GM19239 (cell line): ENCODE measurements at places on chromosomes 11 and 22.

DNA sequence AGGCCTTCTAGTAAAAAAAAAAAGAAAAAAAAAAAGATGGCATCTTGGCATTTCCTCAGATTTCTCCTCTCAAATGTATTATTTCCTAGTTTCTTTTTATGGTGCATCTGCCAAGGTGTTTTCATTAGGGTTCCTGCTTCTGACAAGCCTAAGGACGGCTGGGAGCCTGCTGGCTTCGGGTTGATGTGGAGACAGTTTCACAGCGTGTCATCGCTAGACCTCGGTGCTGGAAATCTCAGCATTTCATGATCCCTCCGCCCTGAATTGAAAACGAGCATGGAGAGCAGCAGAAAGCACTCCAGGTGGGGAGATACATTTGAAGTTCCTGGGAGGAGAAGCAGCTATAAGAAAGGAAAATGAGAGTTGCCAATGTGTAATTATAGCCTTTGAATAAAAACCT, 283.9 kb upstream of the CNTN5 start:
- no peak for DNase-seq

- no peak for DNase-seq
Measured at GRCh38 chr11:22431106-22431505, 92.9 kb downstream of the SLC17A6 start.

GRCh38 chr22:31367426-31367825, 21.3 kb upstream of the PATZ1 start:
- DNase-seq: no peak

DNA sequence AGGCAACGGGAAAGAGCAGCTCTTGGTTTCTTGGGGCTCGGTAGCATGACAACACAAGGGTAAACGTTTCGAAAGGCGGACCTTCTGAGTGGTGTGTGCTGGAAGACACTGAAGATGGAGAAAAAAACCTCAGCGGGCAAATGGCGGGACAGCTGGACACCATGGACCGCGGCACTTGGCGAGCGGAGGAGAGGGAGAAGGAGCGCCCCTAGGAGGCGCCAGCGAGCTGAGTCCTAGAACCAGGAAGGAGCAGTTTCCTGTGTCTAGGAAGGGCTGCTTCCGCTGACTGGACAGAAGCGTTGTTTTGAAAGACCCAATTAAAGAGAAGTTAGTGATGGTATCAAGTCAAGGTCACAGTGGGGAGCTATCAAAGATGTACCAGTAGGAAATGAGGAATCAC, 44.0 kb upstream of the OPCML start:
- DNase-seq: no peak

DNA sequence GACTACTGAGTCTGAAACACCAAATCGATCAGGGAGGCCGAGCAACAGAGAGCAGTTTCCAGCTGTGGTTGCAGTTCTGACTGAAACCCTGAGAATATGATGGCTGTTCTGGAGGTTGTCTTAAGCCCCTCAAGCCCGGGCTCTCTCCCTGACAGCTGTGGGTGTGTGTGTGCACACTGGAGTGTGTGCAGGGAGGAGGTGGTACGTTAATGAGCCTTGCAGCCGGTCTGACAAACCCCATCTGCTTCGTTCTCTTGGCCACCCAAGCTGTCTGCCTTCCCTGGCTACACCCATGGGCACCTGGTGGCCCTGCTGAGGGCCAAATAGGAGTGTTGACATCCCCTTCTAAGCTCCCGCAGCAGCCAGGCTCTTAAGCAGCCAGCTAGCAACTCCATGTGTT, 189.8 kb downstream of the KIRREL3 start:
- DNase-seq: no peak

DNA sequence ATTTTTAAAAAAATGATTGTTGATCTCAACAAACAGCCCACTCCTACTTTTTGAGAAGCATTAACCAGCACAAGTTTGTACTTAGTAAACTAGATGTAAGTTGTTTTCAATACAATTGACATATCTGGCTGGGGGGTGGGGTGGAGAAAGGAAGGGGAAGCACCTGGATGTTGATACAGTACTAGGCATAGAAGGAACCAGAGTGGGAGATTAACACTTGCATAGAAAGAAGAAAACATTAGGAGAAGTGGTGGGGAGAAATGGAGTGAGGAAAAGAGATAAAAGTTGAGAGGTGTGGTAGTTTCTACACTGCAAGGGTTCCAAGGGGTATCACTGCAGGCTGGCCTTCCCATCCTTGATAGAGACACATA, 10.6 kb upstream of the GAB2 start:
- no peak for DNase-seq

DNA sequence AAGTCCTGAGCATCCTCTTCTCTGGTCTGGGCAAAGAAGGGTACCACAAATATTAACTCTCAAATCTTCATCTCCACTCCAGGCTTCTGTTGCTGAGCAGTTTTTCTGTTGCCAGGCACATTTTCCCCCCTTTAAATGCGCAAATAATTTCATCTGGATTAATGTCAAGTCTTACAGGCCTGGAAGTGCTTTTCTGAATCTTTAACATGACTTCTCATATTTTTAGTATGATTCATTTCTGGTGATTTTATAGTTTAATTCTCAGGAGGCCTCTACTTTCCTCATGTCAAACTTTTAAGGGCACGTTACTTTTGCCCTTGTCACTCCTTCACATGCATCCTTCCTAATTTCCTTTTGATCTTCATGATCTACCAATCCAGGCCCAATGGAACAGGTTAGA, 510.2 kb downstream of the METTL15 start:
- no peak for DNase-seq

DNA sequence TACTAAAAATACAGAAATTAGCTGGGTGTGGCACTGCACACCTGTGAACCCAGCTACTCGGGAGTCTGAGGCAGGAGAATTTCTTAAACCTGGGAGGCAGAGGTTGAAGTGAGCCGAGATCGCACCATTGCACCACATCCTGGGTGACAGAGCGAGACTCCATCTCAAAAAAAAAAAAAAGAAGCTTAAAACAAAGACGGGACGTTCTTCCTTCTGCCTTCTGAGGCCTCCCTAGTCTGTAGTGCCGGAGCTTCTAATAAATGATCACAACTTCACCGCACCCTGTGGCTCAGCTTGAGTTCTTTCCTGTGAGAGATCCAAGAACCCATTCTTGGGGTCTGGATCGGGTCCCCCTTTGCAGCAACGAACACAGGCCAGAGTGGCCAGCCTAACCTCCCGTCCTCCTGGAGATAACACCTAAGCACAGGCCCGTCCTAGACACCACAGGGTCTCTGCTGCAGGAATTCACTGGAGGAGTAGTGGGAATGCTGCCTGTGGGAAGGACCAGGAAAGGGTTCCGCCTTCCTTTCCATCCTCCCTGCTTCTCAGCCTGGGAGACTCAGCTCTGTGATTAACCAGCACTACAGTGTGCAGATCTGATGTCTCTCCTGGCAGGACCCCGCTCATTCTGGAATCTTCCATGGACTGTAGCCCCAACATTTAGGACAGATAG, 2.2 kb upstream of the APOBEC3H start:
- no peak for DNase-seq

DNA sequence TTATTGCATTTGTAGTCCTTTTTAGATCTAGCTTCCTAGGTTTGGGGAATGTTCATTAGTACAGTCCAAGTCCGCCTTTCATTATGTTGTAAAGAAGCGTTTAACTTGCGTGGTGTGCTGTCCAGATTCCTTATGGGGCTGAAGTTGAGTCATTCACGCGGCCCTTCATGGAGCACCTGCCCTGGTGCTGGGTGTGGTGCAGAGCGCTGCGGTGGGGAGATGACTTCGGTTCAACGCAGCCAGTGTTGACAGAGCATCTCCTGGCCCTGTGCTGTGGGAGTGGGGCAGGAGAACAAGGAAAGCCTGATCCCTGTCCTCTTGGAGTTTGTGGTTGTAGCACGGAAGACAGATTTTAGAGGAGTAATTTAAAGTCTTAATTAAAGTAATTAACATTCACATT, 152.0 kb downstream of the TBC1D22A start:
- no peak for DNase-seq

- DNase-seq: no peak
Measured at GRCh38 chr11:73852049-73852448, 24.6 kb downstream of the COA4 start.

DNA sequence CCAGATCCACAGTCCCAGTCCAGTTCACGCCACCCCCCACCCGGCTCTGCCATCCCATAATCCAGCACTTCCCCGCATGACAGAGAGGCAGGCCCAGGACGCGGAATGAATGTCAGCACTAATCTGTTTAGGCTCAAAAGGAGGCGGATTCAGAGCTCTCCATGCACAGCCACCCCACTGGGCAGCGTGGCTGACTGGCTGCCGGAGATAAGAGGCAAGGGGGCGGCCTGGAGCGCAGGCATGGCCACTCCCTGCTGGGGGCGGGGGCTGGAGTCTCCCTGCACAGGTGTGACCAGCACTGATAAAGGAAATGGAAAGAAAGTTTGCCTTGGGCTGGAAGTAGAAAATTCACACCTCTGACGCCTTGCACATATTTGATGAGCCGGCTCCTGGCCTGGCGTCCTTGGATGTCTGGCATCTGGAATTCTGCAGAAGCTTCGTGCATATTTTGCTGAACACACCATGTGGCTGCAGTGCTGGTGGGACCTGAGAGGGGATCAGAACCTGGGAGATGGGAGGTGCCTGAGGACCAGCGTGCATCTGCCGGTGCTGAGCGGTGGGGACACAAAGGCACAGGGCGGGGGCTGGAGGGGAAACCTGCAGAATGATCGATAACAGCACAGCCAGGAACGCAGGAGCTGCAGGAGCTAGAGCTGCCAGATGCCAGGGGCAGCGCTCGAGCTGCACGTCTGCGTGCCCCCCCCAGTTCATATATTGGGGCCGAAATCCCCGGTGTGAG, 344.4 kb downstream of the CTTN start:
- no peak for DNase-seq

GRCh38 chr11:96139691-96140090, 203.3 kb downstream of the MAML2 start:
- no peak for DNase-seq

DNA sequence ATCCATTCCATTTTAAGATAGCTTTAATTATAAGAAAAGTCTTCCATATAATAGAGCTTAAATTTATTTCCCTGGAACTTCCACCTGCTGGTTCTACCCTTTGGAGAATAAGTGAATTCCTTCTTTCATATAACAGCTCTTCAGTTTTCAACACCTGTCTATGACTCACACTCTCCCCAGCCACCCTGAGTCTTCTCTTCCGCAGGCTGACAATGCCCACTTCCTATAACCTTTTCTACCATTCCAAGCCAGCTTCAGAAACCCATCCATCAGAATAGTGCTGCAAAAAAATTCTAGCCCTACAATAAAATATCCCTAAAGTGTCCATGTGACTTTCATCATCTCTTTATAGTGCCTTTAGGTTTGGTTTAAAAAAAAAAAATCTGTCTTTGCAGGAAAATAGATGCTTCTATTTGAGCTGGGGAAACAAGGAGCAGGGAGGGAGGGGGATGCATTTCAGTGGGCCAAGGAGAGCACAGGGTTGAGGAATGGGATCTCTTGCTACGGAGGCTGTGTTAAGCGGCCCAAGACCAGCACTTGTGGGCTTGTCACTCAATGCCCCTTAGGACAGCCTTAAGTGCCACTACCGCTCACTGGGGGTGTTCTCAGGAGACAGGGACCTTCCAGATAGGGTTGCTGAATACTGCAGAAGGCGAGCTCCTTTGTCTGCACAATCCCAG, 178.6 kb downstream of the DSCAML1 start:
- DNase-seq: no peak

DNA sequence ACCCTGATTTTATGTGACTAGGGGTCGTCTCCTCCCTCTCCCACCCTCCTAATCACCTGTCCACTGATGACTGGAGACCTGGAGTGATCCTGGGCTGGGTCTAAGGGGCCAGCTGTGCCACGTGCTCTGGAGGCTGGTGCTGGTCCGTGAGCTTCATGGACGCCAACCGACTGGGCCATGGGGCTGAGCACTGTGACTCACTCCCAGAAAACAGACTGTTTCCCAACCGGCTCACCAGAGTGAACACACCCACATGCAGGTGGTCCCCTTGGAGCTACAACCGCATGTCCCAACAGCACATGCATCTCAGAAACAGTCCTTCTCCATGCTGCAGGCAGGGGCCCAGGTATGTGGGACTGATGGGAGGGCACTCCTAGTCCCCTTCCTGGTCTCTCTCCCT, 14.0 kb upstream of the LMO1 start:
- no peak for DNase-seq

DNA sequence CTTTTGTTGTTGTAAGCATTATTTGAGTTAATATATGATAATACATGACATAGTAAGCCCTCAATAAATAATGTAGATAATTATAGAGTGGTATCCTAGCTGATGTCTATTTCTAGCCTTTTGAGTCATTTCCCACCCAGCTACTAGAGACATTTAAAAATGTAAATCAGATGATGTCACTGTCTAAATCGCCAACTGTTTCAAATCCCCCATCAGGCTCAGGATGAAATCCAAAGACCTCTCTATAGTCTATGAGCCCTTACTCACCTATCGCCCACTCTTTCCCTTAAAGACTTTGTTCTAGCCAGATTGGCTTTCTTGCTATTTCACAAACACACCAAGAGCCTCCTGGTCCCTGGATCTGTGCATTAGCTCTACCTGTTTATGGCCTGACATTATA, 135.4 kb upstream of the PLET1 start:
- DNase-seq: no peak

DNA sequence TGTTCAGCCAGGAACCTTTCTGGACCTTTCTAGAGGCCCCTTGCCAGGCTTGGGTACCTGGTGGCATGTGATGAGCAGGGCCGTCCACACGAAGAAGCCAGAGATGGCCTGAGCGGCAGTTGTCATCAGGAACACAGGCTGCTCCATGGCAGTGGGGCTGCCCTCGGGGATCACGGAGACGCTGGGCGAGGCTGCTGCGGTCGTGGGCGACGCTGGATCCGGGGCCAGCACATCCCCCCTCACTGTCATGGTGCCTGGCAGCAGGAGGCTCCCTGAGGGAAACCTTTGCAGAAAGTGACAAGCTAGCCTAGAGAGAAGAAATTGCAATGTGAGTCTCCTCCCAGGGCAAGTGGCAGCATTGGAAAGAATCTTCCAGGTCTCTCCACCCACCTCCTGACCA, 25.1 kb downstream of the TMEM184B start:
- DNase-seq: no peak

GRCh38 chr22:44419429-44419828, 78.6 kb downstream of the RTL6 start:
- no peak for DNase-seq

- DNase-seq: no peak
Measured at GRCh38 chr11:85699957-85700741, 14.2 kb upstream of the CCDC89 start.

- no peak for DNase-seq
Measured at GRCh38 chr22:47442821-47443220, 680.4 kb downstream of the TBC1D22A start.

- no peak for DNase-seq
Measured at GRCh38 chr11:12642806-12643428, 31.3 kb upstream of the TEAD1 start.
